ENCODE measurements at places on chromosomes 13 and 19.

DNA sequence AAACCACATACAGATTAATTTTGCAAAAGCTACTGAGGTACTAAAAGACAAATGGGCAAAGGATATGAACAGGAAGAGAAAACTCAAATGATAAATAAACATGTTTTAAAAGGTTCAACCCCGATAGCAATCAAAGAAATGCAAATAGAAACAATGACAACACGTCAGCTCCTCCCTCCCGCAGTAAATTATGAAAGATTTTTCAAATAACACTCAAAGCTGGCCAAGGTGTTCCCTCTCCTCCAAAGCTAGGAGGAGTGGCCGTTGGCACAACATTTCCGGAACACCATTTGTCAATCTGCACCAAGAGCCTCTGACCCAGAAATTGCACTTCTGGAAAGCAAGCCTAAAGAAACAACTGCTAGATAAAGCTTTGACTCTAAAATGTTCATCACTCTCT, 28.3 kb downstream of the INSR start:
- DNase-seq: no peak

GRCh38 chr19:8615024-8615423, 4.5 kb upstream of the ADAMTS10 start:
- DNase-seq: no peak

- no peak for DNase-seq
These were observed 401.7 kb upstream of the HTR2A start for GRCh38 chr13:47298506-47298905.

DNA sequence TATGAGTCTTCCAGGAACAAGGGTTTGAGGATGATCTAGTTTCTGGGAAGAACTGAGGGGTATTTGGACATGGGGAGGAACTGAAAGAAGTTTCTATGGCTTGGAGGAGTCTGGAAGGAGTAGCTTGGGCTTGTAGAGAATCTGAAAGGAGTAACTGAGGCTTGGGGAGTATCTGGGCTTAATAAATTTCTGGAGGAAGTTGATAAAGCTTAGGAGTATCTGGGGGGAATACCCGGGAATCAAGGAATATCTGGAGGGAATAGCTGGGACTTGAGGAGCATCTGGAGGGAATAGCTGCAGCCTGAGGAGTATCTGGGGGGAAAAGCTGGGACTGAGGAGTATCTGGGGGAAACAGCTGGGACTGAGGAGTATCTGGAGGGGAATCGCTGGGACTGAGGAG, 16.0 kb downstream of the FSD1 start:
- DNase-seq: no peak

DNA sequence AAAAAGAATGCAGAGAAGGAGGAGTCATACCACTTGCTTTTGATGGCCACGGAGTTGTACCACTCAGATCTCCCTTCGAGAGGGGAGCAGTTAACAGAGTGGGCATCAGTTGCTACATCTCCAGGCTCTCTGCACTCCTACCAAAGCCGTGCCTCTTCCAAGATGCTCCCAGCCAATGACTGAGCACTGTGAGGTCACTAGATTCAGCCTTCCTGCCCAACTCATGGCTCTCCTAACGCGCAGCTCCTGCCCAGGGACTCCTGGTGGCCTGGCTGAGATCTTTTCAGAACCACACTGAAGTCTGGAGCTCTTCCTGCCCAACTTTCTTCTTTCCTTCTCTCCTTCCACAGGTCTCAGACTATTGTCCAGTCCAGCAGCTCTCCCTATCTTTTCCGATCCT, 66.7 kb downstream of the LHFPL6 start:
- no peak for DNase-seq
